Placental epithelial cell (primary cell): ENCODE measurements at places on chromosomes 12 and 14. TPM values are rescaled to one million over a fixed set of nuclear protein-coding genes. Genes with fewer than 3 reads are reported as not detected.

The ACOT4 gene
- 0.39 and 3.9 TPM in 2 replicates for total RNA-seq

The SLC25A21 gene
- 0.39 and 0.98 TPM in 2 replicates for total RNA-seq

The ANG gene
- 6.5 and 6.7 TPM in 2 replicates for total RNA-seq

The ZNF641 gene
- 14.5 and 17.5 TPM in 2 replicates for total RNA-seq

The FITM1 gene
- 0.39 and 1.7 TPM in 2 replicates for total RNA-seq

The LRRIQ1 gene
- under 0.01 and 0.43 TPM in 2 replicates for total RNA-seq

The SERPINA9 gene
- total RNA-seq, result not detected in 2 replicates

The SPIC gene
- not detected in 2 replicates for total RNA-seq

The FIGNL2 gene
- not detected in 2 replicates for total RNA-seq

The GLRX5 gene
- total RNA-seq, result 16.1 and 43.1 TPM in 2 replicates

The BEST3 gene
- total RNA-seq, result under 0.01 and 0.87 TPM in 2 replicates

The C12orf60 gene
- total RNA-seq, result 0.79 and 0.98 TPM in 2 replicates

The SYNDIG1L gene
- total RNA-seq, result not detected in 2 replicates

The CDKN3 gene
- total RNA-seq, result 5.1 and 20.6 TPM in 2 replicates

The RHNO1 gene
- total RNA-seq, result 16.9 and 19.8 TPM in 2 replicates

The ENO2 gene
- total RNA-seq, result 0.76 and 1.6 TPM in 2 replicates

The EIF2B1 gene
- total RNA-seq, result 25.5 and 59.6 TPM in 2 replicates

The HNF1A gene
- not detected in 2 replicates for total RNA-seq

The PPP4R4 gene
- under 0.01 and 0.54 TPM in 2 replicates for total RNA-seq

The SCNN1A gene
- total RNA-seq, result 47.1 and 59.2 TPM in 2 replicates

The RFLNA gene
- 3.8 and 4.3 TPM in 2 replicates for total RNA-seq

The LRCOL1 gene
- not detected in 2 replicates for total RNA-seq

The GPR135 gene
- total RNA-seq, result 2.7 and 2.9 TPM in 2 replicates

The NRXN3 gene
- total RNA-seq, result 27.1 and 27.2 TPM in 2 replicates

The OVCH1 gene
- total RNA-seq, result not detected in 2 replicates
